Caco-2 (cell line): ENCODE measurements at places on chromosomes 4 and X. TPM values are rescaled to one million over a fixed set of nuclear protein-coding genes. Genes with fewer than 3 reads are reported as not detected.
A peak's percentile ranks its signal among the peaks of the same experiment; 100 is the strongest.

DNA sequence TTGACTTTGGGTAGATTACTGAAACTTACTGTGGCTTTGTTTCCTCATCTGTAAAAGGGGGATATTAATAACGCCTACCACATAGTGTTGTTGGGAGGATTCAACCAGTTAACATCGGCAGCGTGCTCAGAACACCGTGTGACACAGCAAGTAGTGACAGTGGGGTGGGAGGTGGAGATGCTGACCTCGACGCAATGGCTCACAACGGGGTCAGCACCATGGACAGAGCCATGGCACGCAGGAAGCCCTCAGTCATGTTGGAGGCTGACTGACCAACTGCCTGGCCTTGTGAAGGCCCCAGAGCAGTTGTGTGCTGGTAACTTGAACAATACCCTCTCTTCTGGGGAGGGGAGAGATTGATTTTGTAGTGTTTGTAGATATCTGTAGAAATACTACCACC lies 93.2 kb downstream of the WFS1 start:
- H3K27ac ChIP-seq: no peak overlapping the region
- no peaks in the 10 kb centered on the region; the same call in none of the 2 replicates for H3K27me3 ChIP-seq
- DNase-seq: no peak
- H3K4me3 ChIP-seq: no peak overlapping the region
- H3K4me1 ChIP-seq: no peaks in the 10 kb centered on the region

DNA sequence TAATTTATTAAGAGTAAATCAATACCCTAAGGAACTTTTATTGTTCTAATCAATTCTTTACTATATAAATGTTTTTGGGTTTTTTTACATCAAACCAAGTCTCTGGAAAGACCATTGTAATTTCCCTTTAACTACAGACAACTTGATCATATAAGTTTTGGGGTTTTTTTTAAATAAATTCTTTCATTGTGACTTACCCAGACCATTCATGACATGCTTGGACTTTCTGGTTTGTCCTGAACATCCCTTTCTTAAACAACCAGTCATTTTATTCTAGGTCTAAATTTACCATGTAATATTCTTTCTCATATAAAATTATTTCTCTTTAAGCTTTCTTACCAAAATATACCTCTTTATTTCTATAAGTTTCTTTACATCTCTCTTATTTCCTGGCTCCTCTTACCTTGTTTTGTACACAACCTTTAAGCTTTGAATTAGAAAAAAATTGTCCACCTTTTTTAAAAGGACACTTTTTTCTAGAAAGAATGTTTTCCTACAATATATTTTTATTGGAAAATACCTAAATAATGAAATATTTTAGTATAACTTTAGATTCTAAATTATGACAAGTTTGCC lies 8.4 kb downstream of the CNGA1 start:
- H3K4me1 ChIP-seq: no peaks in the 10 kb centered on the region
- no peak overlapping the region for H3K4me3 ChIP-seq
- H3K27ac ChIP-seq: no peak overlapping the region
- H3K27me3 ChIP-seq: no peaks in the 10 kb centered on the region
- no peak for DNase-seq

DNA sequence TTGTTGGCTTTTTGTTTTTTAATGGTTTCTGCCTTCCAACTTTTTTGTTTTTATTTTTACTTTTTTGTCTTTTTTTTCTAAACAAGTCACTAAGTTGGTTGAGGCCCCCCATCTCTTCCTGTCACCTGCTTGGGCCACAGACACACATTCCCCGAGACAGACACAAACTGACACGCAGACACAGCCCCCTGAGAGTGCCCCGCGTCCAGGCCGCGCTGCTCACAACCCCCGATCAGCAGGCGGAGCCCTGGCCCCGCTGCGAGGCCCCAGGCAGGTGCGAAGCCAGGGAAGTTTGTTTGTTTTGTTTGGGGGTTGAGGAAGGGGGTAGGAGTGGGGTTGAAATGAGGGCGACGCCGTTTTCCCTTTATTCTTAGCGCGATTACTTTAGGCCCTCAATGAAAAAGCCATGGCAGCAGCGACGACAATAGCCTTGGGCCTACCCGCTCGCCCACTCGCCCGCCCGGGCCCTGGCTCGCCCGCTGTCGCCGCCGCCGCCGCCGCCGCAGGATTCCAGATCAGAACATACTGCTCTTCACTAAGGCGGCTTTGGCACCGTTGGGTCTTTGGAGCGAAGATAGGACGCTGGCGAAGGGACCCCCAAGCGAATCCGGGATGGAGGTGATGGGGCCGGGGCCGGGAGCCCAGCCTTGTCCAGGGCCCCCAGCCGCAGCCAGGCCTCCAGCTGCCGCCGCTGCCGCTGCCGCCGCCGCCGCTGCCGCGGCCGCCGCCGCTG lies 3.1 kb downstream of the PHOX2B start:
- no peaks in the 10 kb centered on the region for H3K4me1 ChIP-seq
- no peak overlapping the region for H3K27ac ChIP-seq
- no peak for DNase-seq
- H3K27me3 ChIP-seq: no peaks in the 10 kb centered on the region
- H3K4me3 ChIP-seq: no peak overlapping the region
- no peaks in the 10 kb centered on the region for H3K36me3 ChIP-seq

DNA sequence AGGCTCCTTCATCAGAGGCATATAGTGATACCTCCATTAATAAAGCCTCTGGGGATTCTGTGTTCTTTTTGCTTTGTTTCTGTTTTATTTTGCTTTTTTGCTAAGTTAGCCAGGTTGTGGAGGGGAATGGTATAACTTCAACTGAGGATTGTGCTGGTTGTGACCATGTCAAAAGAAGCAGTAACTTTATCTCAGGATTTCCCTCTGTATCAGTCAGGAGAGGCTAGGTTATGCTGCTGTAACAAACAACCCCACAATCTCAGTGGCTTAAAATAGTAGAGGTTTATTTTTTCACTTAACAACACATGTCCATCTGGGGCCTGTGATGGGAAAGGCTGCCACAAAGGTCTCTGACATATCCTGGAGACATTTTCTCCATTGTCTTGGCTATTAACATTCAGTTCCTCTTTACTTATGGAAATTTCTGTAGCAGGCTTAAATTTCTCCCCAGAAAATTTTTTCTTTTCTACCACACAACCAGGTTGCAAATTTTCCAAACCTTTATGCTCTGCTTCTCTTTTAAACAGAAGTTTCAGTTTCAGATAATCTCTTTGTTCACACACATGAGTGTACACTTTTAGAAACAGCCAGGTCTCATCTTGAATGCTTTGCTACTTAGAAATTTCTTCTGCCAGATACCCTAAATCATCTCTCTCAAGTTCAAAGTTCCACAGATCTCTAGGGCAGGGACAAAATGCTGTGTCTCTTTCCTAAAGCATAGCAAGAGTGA lies 64.7 kb downstream of the UCHL1 start:
- no peak overlapping the region for H3K27ac ChIP-seq
- no peaks in the 10 kb centered on the region for H3K27me3 ChIP-seq
- no peak overlapping the region for H3K4me3 ChIP-seq
- no peak for DNase-seq

DNA sequence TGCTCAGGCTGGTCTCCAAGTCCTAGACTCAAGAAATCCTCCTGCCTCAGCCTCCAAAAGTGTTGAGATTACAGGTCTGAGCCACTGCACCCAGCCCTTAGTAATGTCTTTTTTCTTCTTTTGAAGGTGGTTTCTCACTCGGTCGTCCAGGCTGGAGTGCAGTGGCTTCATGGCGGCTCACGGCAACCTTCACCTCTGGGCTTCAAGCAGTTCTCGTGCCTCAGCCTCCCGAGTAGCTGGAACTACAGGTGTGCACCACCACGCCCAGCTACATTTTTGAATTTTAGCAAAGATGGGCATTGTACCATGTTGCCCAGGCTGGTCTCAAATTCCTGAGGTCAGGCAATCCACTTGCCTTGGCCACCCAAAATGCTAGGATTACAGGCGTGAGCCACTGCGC lies 32.3 kb upstream of the ASMTL start:
- no peak overlapping the region for H3K27ac ChIP-seq
- no peaks in the 10 kb centered on the region for H3K27me3 ChIP-seq
- H3K4me3 ChIP-seq: no peak overlapping the region
- H3K36me3 ChIP-seq: no peaks in the 10 kb centered on the region
- no peaks in the 10 kb centered on the region for H3K4me1 ChIP-seq

DNA sequence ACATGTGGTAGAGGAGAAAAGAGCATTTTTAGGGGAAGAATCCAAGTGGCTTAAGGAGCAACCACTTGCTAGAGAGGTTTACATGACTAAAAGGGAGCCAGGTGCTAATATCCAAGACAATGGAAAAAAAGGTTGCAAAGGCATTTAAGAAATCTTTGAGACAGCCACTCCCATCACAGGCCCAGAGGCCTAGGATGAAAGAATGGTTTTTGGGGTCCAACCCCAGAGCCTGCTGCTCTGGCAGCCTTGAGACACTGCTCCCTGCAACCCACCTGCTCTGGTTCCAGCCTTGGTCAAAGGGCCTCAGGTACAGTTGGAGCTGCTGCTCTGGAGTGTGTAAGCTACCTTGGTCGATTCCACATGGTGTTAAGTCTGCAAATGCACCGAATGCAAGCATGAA lies 84.1 kb upstream of the FREM3 start:
- H3K36me3 ChIP-seq: no peaks in the 10 kb centered on the region
- no peak overlapping the region for H3K4me3 ChIP-seq
- no peak for DNase-seq
- no peaks in the 10 kb centered on the region for H3K27me3 ChIP-seq
- no peaks in the 10 kb centered on the region for H3K4me1 ChIP-seq

- H3K4me1 ChIP-seq: no peaks in the 10 kb centered on the region
- H3K36me3 ChIP-seq: no peaks in the 10 kb centered on the region
- no peak overlapping the region for H3K27ac ChIP-seq
These were observed 35.7 kb downstream of the DDX53 start for GRCh38 chrX:23035493-23035892.

- H3K4me3 ChIP-seq: no peak overlapping the region
- no peaks in the 10 kb centered on the region for H3K36me3 ChIP-seq
- H3K27me3 ChIP-seq: no peaks in the 10 kb centered on the region
- peaks cover 94% of the 10 kb centered on the region for H3K4me1 ChIP-seq
- peak overlapping the region; percentile 58 for H3K27ac ChIP-seq
These were observed 23.6 kb downstream of the MGST2 start for GRCh38 chr4:139689093-139689722.

GRCh38 chr4:139816856-139817255 lies 151.2 kb downstream of the MGST2 start:
- no peaks in the 10 kb centered on the region for H3K27me3 ChIP-seq
- H3K36me3 ChIP-seq: no peaks in the 10 kb centered on the region
- H3K27ac ChIP-seq: no peak overlapping the region
- no peak overlapping the region for H3K4me3 ChIP-seq
- no peak for DNase-seq
- H3K4me1 ChIP-seq: no peaks in the 10 kb centered on the region

DNA sequence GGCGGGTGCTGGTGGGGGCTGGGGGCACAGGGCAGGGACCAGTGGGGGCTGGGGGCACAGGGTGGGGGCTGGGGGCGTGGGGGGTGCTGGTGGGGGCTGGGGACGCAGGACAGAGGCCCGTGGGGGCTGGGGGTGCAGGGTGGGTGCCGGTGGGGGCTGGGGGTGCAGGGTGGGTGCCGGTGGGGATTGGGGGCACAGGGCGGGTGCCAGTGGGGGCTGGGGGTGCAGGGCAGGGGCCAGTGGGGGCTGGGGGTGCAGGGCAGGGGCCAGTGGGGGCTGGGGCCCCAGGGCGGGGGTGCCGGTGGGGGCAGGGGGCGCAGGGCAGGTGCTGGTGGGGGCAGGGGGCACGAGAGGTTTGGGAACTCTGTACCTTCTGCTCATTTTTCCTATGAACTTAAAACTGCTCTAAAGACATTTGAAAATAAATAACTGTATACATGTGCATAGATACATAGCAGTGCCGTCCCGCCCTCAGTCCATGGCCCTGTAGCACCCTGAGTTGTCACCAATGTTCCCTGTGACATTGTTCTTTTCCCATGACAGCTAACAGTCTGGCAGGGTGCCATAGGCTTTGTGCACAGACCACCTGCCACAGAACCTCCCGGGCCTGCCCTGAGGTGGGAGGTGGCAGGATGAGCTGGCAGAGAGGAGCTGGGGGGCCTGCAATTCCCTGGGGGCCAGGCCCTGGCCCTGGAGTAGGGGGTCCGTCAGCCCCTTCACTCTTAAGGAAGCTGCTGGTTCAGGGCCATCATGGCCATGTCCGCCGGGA lies 35.6 kb upstream of the ADRA2C start:
- no peak overlapping the region for H3K27ac ChIP-seq
- H3K4me3 ChIP-seq: no peak overlapping the region
- no peaks in the 10 kb centered on the region for H3K27me3 ChIP-seq
- DNase-seq: no peak
- H3K36me3 ChIP-seq: no peaks in the 10 kb centered on the region

- H3K27me3 ChIP-seq: no peaks in the 10 kb centered on the region
- H3K4me1 ChIP-seq: no peaks in the 10 kb centered on the region
- no peak overlapping the region for H3K4me3 ChIP-seq
These were observed 282.6 kb downstream of the ADGRA3 start for GRCh38 chr4:22233230-22233629.

Gene VCX3A
- total RNA-seq: not detected in 2 replicates

DNA sequence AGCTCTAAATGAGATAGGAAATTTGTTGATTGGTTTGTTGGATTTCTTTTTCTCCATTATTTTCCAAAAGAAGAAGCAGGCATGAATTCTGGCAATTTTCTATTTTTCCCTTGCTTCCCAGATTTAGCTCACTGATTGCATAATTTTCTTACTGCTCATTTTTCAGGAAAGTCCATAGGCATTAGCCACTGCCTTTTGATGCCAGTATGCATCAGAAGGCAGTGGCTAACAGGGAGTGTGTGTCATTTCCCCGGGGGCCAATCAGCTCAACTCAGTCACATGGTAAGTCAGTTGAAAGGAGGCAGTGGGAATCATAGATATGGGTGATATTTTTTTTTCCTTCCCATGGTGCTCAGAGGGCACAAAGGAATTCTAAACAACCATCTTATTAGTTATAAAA lies 156.7 kb downstream of the TRIML1 start:
- DNase-seq: no peak
- H3K4me3 ChIP-seq: no peak overlapping the region
- H3K4me1 ChIP-seq: no peaks in the 10 kb centered on the region
- H3K27ac ChIP-seq: no peak overlapping the region
- H3K27me3 ChIP-seq: no peaks in the 10 kb centered on the region

Gene CAPN6
- total RNA-seq: 5.2 and 5.7 TPM in 2 replicates

- no peak overlapping the region for H3K27ac ChIP-seq
- H3K4me1 ChIP-seq: no peaks in the 10 kb centered on the region
- H3K36me3 ChIP-seq: no peaks in the 10 kb centered on the region
- no peaks in the 10 kb centered on the region for H3K27me3 ChIP-seq
- no peak overlapping the region for H3K4me3 ChIP-seq
These were observed 206.5 kb upstream of the STS start for GRCh38 chrX:6941041-6941440.

Gene PIR
- 12.0 and 15.7 TPM in 2 replicates for total RNA-seq

GRCh38 chrX:16603822-16604221 lies 46.1 kb upstream of the S100G start:
- H3K27ac ChIP-seq: peak overlapping the region; percentile 91
- H3K4me1 ChIP-seq: peaks cover 24% of the 10 kb centered on the region
- no peaks in the 10 kb centered on the region for H3K36me3 ChIP-seq
- H3K27me3 ChIP-seq: no peaks in the 10 kb centered on the region
- no peak overlapping the region for H3K4me3 ChIP-seq

Gene ADAM29
- total RNA-seq: not detected in 2 replicates

Gene LONRF3
- total RNA-seq: 0.65 and 0.84 TPM in 2 replicates

Gene P2RY8
- total RNA-seq: not detected in 2 replicates

Gene CFAP47
- total RNA-seq: 0.09 and 0.16 TPM in 2 replicates
